Left kidney (tissue), 8 donors: ENCODE measurements at places on chromosomes 5 and 9.

DNA sequence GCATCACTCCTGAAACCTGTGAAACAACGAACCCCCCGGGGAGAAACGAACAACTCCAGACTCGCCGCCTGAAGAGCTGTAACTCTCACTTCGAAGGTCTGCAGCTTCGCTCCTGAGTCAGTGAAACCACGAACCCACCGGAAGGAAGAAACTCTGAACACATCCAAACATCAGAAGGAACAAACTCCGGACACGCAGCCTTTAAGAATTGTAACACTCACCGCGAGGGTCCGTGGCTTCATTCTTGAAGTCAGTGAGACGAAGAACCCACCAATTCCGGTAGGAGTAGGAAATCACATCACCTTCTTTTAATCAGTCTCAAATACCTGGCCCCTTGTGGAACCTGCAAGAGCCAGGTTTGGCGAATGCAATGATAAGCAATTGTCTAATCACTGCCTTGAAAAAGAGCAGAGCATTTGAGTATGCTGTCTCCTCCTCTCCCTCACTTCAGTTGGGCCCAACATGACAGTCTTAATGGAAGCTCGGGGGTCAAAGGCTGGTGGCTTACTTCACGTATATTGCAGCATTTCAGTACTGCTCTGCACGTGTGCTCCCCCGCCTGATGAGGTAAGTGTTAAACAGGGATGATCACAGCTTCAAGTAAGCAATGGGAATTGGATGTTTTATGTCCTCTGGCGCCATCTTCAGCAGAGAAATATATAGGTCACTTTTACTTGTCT is 473 bp downstream of the IRGM start:
- peak; percentile 85 for DNase-seq

GRCh38 chr5:143594902-143595818 is 191.7 kb upstream of the NR3C1 start:
- DNase-seq = no peak

DNA sequence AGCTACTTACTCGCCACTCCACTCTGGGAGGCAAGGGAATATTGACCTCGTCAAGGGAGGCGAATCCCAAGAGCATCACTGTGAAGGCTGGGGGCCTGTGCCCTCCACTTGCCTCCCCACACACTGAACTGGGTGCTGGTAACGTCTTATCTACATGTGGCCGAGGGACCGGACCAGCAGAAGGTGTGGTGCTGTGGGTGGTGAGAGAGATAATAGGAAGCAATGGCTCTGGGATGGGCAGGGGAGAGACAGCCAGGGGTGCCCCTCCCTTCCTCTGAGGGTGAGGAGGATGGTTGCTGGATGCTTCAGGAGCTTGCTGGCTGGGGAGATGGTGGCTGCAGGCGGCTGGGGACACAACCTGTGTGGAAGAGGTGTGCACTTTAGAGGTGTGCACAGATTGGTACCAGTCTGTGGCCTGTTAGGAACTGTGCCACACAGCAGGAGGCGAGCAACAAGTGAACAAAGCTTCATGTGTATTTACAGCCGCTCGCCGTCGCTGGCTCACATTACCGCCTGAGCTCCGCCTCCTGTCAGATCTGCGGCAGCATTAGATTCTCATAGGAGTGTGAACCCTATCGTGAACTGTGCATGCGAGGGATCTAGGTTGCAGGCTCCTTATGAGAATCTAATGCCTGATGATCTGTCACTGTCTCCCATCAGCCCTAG is 100.3 kb downstream of the ENTREP1 start:
- no peak for DNase-seq

DNA sequence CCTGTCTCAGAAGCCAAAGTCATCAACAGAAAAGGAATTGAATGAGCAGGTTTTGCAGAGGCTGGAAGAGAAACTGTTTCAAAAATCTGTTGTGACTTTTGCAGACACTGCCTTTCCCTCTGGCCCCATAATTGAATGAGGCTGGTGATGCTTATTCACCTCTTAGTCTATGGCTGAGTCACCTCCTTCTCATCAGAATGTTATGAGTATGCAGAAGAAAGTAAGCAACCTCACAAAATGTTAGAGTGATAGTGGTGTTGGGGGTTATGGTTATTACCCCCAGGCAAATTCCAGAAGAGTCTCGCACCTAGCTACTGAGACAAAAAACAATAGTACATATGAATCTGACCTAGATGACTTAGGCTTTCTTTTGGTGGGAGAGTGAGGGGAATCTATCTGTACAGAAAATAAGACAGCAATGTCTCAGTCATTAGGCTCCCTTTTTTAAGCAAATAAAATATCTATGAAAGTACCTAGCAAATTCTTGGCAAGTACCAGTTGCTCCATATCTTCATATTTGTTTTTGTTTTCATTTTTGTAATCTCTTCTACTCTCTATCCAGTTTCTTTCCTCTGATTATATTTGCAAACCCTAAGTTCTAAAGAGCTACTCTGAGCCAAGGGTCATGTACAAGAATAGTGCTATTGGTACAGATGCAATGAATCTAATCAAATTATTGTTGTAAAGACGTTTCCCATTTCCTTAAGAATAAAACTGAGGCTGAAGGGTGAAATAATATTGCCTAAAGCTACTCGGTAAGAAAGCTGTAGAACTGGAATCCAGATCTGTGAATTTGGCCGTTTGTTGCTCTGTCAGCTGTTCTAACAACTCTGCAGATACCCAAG is 498.1 kb upstream of the TNC start:
- no peak for DNase-seq

GRCh38 chr9:34035656-34036055 is 13.0 kb downstream of the UBAP2 start:
- no peak for DNase-seq
